ENCODE measurements at places on chromosomes 2 and 18.

- DNase-seq = no peak
Observed at GRCh38 chr2:41431756-41432155, 616.1 kb upstream of the PKDCC start.

GRCh38 chr18:23861805-23862470, 152.6 kb upstream of the TTC39C start:
- no peak for DNase-seq

DNA sequence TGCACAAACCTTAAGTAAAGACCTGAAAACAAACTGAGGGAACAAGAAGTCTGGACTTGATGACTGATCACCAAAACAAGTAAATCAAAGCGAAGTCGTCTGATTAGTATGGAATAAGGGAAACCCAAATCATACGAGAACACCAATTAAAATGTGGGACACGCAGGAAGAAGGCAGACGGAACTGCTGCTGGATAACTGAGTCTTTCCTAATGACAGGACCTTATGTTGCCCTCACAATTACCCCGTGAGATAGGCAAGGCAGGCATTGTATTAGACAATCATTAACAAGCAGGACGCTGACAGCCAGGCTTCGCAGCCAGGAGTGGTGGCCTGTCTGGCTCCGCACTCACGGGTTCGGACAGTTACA, 614 bp upstream of the COQ10B start:
- DNase-seq = no peak

DNA sequence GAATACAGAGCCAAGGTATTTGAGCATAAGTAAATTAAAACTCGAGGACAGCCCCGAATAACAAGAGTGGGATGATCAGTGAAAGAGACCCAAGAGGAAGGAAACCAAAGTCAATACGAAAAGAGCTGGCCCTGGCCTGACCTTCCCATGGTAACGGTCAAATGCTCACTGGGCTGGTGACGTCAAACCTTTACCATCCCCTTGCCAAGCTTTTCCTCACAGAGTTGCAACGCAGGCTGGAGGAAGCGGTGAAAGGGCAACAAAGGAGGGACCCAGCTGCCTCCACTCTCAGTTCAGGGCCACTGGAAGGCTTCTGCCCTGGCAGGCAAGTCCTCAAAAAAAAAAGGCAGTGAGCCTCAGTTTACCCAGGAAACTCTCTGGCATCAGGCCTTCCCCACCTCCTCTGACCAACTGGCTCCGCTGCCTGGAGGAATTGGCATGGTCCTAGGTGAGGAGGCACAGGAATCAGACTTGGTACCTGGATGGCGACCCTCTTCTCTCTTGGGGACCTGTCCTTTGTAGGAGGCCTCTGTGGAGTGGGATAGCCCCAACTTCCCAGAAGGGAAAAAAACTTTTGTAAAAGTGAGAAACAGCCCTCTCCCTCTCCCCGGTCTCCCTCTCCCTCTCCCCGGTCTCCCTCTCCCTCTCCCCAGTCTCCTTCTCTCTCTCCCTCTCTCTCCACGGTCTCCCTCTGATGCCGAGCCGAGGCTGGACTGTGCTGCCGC, 212.4 kb downstream of the ANAPC1 start:
- DNase-seq = no peak

- DNase-seq = no peak
Observed at GRCh38 chr2:37560241-37560848, 111.1 kb downstream of the CDC42EP3 start.

DNA sequence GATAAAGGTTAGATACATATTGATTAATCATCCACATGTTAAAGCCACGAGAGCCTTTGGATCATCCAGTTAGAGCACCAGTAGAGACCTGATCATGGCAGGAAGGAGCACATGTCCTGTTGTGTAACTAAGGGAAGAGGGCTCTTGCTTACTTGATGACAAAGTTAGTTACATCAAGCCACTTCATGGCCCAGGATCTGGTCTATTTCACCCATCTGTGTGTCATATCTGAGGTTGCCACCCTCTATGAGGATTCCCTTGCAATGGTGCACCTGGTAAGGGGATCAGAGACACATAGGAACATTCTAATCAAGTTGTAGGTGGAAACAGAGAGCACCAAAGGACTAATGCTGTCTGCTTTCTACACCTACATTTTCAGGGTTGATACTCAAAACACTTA, 6.7 kb downstream of the ANKAR start:
- no peak for DNase-seq

GRCh38 chr2:116802671-116803070, 1011.8 kb upstream of the DDX18 start:
- no peak for DNase-seq

DNA sequence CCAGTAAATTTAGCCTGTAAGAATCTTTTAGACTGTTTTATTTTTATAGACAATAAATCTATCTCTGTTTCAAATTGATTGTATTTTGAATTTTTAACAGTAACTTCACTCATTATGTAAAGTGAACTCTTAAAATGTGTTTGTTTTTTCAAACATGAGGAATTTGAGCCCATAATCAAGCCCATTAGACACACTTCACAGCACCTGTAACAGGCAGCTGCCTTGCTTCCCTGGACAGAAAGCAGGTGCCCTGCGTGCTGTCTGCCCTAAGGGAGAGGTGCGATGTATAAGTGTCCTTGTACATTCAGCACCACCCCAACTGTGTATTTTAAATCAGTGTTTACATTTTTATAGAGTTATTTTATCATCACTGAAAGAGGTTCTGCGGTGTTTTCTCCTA, 186.5 kb upstream of the TPO start:
- no peak for DNase-seq

DNA sequence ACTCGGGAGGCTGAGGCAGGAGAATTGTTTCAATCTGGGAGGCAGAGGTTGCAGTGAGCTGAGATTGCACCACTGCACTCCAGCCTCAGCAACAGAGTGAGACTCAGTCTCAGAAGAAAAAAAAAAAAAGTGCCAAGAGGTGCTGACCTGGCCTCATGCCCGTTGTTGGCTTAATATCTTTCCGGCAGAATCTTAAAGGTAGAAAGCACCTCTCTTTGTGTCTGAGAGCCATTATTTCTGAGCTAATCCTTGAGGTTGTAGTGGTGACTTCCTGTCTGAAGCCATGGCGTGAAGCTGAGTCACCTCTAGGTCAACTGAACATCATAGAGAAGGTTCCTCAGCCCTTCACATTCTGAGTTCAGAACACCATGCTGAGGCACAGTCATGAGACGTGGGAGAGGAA, 60.4 kb downstream of the WDSUB1 start:
- DNase-seq = no peak

DNA sequence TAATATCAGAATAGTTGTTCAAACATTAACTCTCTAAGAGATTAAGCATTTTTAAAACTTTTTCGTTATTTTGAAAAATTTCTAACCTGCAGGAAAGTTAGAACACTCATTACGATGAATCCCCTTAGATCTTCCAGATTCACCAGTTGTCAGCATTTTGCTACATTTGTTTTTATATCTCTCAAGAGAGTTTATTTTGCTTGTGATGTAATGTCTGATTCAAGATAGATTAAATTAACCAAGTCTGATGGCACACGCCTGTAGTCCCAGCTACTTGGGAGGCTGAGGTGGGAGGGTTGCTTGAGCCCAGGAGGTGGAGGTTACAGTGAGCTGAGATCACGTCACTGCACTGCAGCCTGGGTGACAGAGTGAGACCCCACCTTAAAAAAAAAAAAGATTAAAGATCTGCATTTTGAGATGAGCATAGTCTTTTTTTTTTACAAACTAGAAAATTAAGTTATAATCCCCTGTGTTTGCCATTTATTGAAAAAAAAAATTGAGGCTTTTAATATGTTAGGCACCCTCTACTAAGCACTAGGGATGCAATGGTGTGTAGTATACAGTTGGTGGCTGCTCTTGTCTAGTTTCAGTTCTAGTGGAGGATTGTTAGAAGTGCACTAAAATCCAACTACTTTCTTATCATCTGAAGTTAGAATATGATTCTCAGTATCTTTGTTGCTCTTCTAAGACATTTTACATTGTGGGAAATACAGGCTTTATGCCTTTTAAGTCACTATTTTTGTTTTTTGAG, 20.9 kb downstream of the RAB10 start:
- DNase-seq = no peak

- no peak for DNase-seq
Observed at GRCh38 chr2:109159096-109159495, 30.1 kb downstream of the SH3RF3 start.

GRCh38 chr18:36532394-36532793, 234.9 kb downstream of the FHOD3 start:
- DNase-seq = no peak

GRCh38 chr2:239531456-239532241, 130.8 kb upstream of the HDAC4 start:
- no peak for DNase-seq

DNA sequence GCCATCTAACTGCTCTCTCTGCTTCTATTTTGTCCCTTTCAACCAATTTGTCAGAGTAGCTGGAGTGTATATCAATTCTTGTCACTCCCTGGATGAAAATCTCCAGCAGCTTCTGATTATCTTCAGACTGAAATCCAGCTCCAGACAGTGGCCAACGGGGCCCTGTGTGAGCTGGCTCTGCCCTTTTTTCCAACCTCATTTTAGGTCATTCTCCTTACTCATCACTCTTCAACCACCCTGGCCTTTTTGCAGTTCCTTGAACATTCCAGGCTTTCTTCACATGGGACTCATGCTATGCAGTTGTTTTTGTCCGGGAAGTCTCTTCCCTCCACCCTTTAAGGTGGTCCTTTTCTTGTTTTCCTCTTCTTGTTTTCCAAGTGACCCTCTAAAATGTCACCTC, 15.4 kb upstream of the FAP start:
- DNase-seq = no peak

- DNase-seq = no peak
Observed at GRCh38 chr2:177010861-177011260, 201.7 kb upstream of the HNRNPA3 start.

GRCh38 chr2:237603049-237603717, 12.6 kb upstream of the RAB17 start:
- DNase-seq = no peak

DNA sequence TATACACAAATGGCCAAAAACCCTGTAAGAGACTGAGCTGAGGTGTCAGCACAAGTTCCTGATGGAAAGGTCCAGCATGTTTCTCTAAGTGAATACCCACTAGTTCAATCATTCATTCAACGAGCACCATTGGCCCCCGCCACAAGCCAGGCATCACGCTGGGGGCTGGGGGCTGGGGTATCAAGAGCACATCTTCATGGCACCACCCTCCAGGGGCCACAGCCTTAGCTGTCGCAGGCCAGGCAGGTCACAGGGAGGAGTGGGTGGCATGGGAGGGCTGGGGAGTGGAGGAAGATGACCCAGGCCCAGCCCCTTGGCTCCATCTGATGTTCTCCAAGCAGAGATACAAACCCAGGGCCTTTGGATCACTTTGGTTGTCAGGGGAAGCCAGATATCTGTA, 97.9 kb downstream of the ACKR3 start:
- DNase-seq = no peak

GRCh38 chr18:7566567-7567473, at the start of gene PTPRM:
TSS of gene PTPRM (plus strand) at chr18:7567316. CDS start at chr18:7567819, 503 bp downstream.
- peak; percentile 2 for DNase-seq

GRCh38 chr2:10188211-10188610, 65.7 kb downstream of the RRM2 start:
- no peak for DNase-seq

GRCh38 chr2:54845094-54845493, 121.6 kb downstream of the EML6 start:
- no peak for DNase-seq

DNA sequence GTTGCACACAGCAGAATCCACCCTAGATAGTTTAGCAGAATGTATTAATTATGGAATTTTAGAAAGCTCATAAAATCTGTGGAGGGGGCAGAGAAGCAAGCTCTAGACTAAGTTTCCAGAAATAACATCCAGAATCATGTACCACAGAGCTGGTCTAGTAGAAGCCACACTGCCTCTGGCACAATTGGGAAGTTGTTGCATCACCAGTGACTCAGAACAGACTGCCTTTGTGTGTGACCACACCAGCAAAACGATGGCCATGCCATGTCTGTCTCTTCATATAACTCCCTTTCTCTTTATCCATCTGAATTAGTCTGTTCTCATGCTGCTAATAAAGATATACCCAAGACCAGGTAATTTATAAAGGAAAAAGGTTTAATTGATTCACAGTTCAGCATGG, 158.9 kb downstream of the CCDC148 start:
- no peak for DNase-seq

DNA sequence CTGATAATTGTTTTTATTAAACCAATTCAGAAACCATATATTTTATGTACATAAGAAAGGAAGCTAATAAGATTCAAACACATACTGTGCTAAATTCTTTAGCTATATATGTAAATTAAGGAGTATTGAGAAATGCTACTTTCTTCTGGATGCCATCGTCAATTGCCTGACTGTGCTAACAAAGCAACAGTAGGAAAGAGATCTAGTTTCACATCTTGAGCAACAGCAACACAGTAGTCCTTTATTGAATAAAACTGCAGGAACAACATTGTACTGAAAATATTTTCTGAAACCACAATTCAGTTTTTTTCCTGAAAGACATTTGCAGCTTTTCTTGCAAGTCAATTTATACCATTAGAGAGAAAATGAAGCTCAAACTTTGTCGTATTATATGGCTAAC, 1404.9 kb upstream of the SLC39A10 start:
- DNase-seq = no peak

- no peak for DNase-seq
Observed at GRCh38 chr2:174088706-174089460, 123.7 kb upstream of the SP3 start.

- DNase-seq = no peak
Observed at GRCh38 chr2:42754776-42755140, 9.2 kb downstream of the OXER1 start.

DNA sequence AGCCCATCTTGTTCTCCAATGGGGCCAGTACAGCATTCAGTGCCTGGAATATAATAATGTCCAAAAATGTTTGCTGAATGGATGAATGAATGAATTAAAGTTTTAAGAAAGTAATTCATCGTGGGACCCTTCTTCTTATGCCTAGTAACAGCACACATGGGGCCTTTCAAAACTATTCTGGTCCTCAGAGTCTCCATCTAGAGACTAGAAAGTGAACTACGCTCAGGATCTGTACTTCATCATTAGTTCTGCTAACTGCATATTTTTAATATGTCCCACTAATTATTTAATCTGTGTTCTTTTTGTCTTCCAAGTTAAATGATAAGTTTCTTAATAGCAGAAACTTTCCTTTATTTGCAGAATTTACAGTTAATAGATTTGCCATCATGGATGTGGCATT, 172.5 kb downstream of the SMAD2 start:
- DNase-seq = no peak

DNA sequence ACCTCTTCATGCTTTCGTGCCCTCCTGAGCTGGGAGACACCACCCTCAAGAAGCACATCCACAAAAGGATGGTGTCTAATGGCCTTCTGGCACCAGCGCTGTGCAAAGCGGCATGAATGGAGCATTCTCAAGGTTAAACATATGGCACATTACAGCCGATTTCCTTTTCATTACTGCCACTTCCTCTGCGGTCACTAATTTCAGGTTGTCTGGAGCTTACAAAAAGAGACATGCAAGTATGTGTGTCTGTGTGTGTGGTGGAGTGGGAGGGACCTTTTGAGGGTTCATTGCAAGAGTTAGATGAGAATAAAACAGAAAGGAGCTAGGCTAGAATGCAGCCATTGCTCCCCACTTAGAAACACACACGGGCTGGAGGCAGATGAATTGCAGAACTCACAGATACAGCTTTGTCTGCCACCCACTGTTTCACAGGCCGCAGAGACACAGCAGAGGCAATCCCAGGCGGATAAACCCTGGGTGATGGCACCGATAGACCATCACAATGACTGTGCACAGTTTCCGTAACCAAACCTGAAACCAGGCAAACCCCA, 76.0 kb downstream of the TGIF1 start:
- DNase-seq = no peak

- no peak for DNase-seq
Observed at GRCh38 chr2:10865841-10866240, 45.9 kb upstream of the KCNF1 start.

GRCh38 chr2:39394516-39394961, 42.5 kb downstream of the MAP4K3 start:
- DNase-seq = no peak
